Mesenteric fat pad (tissue), 1 donor: ENCODE measurements at places on chromosomes 12 and 14. TPM values are rescaled to one million over a fixed set of nuclear protein-coding genes. Genes with fewer than 3 reads are reported as not detected.

DNA sequence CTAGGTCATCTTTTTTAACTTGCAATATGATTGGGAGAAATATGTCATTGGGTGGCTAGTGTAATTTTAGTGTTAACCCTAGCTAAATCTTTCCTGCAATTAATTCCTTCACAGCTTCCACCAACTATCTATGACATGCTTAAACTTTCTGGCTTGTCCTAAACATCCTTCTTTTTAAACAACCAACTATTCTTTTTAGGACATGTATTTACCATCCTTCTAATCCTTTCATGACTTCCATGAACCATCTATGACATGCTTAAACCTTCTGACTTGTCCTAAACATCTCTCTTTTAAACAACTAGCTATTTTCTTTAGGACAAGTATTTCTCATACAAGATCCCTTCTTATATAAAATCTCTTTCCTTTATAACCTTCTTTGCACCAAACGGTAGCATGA, 179.6 kb upstream of the PDZRN4 start:
- no peak for DNase-seq

DNA sequence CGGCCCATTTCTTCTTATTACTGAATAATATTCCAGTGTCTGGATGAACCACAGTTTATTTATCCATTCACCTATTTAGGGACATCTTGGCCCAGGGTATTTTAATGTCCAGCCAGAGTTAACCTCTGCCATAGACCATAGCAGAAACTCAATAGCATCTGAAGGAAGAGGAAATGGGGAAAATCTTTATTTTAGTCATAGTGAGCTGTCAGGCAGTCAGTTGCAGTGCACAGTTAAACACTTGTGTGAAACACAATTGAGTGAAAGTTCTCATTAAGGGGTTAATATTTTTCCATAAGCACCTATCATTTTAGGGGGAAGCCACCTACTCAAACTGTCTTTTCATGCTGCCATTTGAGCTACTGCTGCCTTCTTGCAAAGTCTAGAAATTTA, 197.3 kb upstream of the PPFIA2 start:
- DNase-seq = no peak

- no peak for DNase-seq
These were observed 158.7 kb downstream of the DACT1 start for GRCh38 chr14:58796242-58797009.

DNA sequence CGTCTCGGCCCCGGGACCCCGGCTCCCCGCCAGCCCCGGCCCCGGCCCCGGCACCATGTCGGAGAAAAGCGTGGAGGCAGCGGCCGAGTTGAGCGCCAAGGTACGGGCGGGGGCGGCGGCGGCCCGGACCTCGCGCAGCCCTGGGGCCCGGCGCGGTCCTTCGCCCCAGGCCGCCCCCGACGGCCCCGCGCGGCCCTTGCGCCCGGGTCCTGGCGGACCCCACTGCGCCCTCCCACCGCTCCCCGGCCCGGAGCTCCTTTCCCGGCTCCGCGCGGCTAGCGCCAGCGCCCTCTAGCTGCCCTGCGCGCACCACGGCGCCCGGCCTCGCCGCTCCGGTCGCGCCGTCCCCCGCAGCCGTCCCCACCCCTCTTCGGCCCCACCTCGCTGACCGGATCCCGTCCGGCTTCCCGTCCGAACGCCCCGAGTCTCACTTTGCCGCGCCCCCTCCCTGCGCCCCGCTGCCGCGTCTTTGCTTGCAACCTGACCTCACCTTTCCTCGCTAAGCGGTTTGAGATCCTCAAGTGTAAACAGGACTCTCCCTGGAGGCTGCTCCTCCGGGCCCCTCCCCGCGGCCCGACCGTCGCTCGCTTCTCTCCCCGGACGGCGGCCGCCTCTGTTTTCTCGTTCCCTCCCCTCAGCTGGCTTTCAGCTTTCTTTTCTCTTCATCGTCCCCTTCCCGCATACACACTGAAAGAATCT, 637 bp downstream of the PTMS start:
- DNase-seq = peak; percentile 95

RILPL2 gene
- 10.4 TPM for total RNA-seq

SAMD4A gene
- total RNA-seq = 110 TPM

TSPAN19 gene
- not detected for total RNA-seq

KITLG gene
- total RNA-seq = 9.6 TPM

- peak; percentile 79 for DNase-seq
These were observed 185.1 kb upstream of the C14orf180 start for GRCh38 chr14:104394409-104394851.

GRCh38 chr12:77372494-77372893, 307.1 kb upstream of the E2F7 start:
- DNase-seq = no peak

GRCh38 chr12:9148926-9149325, 33.2 kb upstream of the A2M start:
- DNase-seq = no peak

CRACR2A gene
- total RNA-seq = 4.7 TPM

LAG3 gene
- 1.3 TPM for total RNA-seq

DNA sequence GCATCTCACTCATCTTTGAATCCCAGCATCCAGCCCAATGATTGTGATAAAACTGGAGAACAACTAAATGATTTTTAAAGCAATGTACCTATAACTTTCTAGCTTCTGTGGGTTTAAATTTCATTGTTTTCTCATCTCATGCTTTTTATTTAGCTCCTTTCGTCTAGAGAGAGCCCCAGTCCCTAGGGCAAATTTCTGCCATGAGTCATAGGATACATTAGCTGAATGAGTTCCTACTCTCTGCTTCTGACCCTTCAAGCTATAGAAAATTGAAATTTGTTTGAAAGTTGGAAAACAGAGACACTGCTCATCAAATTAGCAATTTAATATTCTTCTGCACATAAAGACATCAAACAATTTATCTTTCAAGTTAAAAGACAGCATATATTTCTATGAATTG, 113.9 kb downstream of the KIF21A start:
- DNase-seq = no peak

DNA sequence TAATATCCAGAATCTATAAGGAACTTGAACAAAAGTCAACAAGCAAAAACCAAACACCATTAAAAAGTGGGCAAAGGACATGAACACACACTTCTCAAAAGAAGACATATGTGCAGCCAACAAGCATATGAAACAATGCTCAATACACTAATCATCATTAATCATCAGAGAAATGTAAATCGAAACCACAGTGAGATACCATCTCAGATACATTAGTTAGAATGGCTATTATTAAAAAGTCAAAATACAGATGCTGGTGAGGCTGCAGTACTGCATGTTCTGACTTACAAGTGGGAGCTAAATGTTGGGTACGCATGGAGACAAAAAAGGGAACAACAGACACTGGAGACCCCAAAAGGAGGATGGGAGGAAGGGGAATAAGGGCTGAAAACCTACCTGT, 67.1 kb downstream of the BLTP3B start:
- no peak for DNase-seq

GRCh38 chr12:31119192-31119802, 45.6 kb downstream of the DDX11 start:
- DNase-seq = peak; percentile 81

- no peak for DNase-seq
These were observed 58.4 kb downstream of the IGF1 start for GRCh38 chr12:102421802-102422583.

DNA sequence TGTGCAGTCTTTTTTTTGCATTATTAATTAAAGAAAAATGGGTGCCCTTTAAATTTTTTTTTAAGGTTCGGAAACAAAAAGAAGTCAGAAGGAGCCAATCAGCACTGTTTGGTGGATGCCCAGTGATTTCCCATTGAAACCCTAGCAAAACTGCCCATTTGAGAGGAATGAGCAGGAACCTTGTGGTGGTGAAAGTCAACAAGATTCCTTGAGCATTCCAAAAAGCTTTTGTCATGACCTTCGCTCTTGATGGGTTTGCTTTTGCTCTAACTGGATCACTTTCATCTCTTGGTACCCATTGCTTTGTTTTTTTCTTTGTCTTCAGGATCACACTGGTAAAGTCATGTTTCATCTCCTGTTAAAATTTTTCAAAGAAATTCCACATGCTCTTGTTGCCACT, 54.1 kb downstream of the ADIPOR2 start:
- no peak for DNase-seq

- no peak for DNase-seq
These were observed 67.1 kb downstream of the DERA start for GRCh38 chr12:15977999-15978951.

GRCh38 chr12:64794305-64794704, 30.1 kb upstream of the TBC1D30 start:
- no peak for DNase-seq
